ENCODE measurements at places on chromosomes 6 and 20.

- no peak for DNase-seq
These were observed 176.5 kb downstream of the PHACTR1 start for GRCh38 chr6:12893036-12893435.

DNA sequence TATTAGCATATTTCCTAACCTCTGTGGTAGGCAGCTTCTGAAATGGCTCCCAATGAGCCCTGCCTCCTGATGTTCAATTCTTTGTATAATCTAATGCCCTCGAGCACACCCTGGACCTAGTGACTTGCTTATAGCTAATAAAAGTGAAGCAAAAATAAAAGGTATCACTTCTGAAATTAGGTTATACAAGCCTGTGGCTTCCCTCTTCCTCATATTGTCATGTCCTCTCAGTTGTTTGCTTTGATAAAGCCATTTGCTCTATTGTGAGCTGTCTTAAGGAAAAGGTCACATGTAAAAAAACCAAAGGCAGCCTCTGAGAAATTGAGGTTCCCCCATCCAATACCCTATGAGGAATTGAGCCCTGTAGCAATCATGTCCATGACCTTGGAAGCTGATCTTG, 442.1 kb upstream of the ADGRB3 start:
- no peak for DNase-seq

- no peak for DNase-seq
These were observed 15.4 kb downstream of the FYN start for GRCh38 chr6:111857674-111858337.

DNA sequence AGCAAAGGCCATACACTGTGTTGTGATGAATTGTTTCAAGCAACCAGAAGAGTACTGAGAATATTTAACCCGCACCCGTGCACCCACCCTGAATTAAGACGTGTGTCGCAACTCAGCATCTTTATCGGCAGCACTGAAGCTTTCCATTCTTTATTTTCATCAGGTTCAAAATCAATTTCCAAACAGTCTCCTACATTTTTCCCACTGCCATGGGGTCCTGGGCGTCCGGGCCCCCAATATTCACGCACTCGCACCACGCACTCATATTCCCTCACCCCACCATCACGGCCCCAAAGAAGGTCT, 1.8 kb downstream of the LTB start:
- no peak for DNase-seq

- DNase-seq, result no peak
These were observed 1.1 kb upstream of the PBOV1 start for GRCh38 chr6:138219398-138219797.

GRCh38 chr6:157579467-157580031, 198.6 kb downstream of the ZDHHC14 start:
- DNase-seq, result no peak

GRCh38 chr20:43798291-43799149, 71.7 kb upstream of the GTSF1L start:
- DNase-seq, result no peak

- no peak for DNase-seq
These were observed 29.9 kb downstream of the COL20A1 start for GRCh38 chr20:63322933-63323273.

DNA sequence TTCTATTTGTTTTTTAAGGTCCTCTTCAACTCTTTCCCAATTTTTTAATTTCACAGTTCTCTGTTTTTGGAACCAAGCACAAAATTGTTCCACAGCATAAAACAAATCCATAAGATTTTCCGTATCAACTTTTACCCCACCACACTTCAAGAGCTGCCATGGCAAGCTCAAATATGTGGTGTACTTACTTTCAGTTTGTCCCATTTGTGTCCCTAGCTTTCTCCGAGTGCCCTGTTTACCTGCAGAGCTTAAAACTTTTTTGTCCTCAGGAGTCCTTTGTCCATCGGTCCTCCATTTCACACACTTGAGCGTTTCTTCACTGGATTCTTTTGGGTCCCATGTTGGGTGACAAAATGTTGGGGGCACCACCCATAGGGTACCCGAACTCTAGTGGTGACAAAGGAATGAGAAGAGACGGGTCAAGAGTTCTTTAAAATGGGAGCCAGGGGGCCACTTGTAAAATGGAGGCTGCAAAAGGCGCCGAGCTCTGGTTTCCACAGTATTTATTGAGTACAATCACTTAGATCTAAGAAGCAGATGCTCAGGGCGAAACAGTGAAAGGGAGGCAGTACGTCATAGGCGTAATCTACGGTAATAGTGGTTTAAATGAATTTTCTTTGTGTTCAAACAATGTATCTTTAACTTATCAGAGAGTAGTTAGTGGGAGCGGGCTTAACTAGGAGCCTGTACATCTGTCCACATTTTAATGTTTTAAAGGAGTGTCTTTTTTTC, 39.8 kb upstream of the SERINC1 start:
- DNase-seq, result no peak

GRCh38 chr6:106628658-106629102, 618 bp downstream of the RTN4IP1 start:
- DNase-seq, result no peak

Data from activated CD8-positive, alpha-beta memory T cell treated with anti-CD3 and anti-CD28 coated beads for 1 hour (primary cell).